ENCODE measurements at places on chromosomes 2 and 18.
A peak's percentile ranks its signal among the peaks of the same experiment; 100 is the strongest.

DNA sequence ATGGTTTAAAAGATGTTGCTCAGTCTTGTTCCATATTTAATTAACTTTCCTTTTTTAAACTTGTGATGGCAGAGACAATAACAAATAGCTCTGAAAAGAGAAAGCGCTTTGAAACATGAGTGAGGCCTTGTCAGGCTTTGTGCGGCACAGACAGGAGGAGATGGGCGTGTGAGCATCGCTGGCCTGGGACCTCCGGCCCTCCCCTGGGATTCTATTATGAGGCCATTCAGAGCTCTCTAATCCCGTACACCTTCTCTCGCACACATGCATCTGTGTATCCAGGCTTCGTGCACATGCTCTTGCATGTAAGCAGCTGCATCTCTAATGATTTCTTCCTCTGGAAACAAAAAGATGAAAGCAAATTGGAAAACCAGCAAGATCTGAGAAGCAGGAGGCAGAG, 313.7 kb downstream of the ZNF521 start:
- DNase-seq: no peak

DNA sequence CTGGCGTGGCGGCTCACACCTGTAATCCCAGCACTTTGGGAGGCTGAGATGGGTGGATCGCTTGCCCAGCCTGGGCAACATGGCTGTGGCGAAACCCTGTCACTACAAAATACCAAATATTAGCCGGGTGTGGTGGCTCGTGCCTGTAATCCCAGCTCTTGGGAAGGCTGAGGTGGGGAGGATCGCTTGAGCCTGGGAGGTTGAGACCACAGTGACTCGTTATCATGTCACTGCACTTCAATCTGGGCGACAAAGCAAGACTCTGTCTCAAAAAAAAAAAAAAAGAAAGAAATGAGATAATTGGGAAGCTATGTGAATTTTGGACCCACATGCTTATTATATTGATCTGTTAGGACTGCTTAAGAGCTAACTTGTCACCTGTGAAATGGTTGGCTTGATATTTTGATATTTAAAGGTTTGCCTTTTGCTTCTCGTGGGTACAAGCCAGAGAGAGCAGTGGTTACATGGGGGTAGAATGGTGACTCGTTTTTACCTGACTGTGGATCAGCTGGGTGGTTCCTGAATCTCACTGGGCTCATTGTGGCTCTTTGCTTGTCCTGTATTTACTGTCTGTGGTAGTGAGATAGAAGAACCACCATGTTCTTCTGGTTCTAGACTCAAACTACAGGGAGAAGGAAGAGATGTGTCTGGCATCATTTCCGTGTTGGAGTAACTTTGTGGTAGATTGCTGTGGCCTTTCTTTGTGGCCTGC, 28.9 kb downstream of the ZNF532 start:
- peak; percentile 2 for DNase-seq

- no peak for DNase-seq
Observed at GRCh38 chr2:127093648-127094210, 13.2 kb downstream of the BIN1 start.

GRCh38 chr2:64469261-64469660, 15.3 kb downstream of the LGALSL start:
- no peak for DNase-seq

DNA sequence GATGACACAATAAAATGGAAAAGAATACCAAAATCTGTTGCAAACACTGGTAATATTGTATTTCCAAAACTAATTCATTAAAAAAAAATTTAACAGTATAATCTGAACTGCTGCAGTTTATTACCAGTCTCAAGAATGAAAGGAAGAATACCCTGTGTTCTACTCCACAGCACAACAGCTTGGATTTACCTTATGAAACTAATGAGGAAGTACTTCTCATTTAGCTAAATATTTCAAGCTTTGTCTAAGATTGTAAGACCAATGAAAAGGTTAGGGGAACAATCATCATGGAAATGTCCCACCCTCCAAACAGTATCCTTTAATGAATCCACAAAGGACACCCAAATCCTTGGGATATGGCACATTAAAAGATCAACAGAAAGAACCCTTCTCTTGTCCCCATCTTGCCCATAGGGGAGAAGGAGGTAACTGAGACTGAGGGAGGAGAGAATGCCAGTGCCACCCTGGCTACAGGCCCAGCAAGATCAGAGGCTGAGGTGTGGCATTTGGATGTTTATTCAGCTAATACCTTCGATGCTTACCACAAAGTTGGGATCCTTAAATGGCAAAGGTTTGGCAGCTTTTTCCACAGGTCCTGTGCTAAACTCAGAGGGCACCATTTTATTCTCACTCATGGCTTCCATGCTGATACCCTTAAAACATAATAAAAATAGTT, 17.7 kb downstream of the INO80C start:
- DNase-seq: no peak

DNA sequence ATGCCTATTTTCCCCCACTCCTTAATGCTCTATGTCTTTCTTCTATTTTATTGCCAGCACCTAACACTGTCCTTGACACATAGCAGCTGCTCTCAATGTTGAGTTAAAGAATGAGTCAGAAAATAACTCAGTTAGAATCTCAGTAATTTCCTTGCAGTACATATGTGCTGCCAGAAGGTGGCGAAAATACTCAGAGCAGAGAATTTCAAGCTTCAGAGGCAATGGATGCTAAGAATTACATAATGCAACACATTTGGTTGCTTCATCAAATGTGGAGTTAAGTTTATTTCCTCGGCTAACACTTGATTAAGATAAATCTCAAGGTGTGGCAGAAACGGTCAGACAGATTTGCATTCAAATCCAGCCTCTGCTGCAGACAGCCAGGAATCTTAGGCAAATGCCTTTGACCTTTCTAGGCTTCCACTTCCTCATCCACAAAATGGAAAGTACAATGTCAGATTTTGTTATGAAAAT, 105.6 kb downstream of the VSNL1 start:
- peak; percentile 81 for DNase-seq

GRCh38 chr2:239445771-239446524, 45.1 kb upstream of the HDAC4 start:
- DNase-seq: no peak

DNA sequence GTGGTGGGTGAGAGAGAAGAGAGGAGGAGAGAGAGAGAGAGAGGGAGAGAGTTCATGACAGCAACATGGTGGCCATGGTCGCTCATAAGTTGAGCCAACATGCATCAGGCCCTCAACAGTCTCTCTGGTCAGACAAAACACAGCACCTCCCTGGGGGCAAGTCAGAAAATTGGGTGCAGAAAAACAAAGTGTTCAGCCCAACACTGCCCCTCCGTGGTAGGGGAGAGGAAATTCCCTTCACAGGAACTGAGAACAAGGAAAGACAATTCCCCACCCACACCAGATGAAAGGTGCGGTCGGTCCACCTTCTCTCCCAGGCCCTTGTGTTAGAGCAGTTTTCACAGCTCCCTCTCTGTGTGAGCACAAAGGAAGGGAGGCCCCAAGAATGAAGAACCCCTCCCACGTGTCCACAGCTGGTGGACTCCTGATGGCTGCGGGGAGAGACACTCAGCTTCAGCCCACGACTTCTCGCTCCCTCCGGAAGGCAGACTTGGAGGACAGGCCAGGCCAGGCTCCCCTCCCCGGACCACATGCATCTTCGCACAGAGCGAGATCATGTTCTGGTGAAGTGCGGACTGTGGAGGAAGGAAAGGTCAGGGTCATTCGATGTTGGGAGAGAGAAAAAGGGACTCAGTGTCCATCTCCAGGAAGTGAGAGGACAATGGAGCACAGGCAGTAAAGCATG, 181.7 kb downstream of the ANAPC1 start:
- DNase-seq: peak; percentile 81

DNA sequence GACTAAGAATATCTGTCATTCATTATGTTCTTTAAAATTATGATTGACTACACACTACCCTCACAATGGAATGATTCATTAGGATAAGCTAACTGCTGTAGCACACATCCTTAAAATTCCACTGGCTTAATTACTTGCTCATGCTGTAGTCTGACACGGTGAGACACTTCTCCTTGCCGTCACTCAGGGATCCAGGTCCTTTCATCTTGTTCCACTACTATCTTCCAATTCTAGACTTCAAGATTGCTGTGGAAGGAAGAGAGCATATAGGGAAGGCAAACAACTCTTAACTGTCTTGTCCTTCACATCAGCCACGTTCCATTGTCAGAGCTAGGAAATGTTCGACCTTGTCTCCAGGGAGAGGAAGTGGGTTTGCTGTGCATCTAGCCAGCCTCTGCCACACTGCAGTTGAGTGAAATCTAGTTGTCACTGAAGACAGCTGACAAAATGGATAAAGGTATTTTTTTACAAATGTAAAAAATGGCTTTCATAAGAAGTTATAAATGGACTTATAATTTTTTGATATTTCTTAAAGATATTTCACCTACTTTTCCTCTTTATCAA, 30.1 kb downstream of the GREB1L start:
- no peak for DNase-seq

GRCh38 chr2:99550368-99550767, 60.6 kb upstream of the REV1 start:
- DNase-seq: no peak

- DNase-seq: no peak
Observed at GRCh38 chr2:209525331-209525730, 101.5 kb downstream of the MAP2 start.

GRCh38 chr2:86330001-86330400, 7.4 kb downstream of the REEP1 start:
- DNase-seq: no peak

DNA sequence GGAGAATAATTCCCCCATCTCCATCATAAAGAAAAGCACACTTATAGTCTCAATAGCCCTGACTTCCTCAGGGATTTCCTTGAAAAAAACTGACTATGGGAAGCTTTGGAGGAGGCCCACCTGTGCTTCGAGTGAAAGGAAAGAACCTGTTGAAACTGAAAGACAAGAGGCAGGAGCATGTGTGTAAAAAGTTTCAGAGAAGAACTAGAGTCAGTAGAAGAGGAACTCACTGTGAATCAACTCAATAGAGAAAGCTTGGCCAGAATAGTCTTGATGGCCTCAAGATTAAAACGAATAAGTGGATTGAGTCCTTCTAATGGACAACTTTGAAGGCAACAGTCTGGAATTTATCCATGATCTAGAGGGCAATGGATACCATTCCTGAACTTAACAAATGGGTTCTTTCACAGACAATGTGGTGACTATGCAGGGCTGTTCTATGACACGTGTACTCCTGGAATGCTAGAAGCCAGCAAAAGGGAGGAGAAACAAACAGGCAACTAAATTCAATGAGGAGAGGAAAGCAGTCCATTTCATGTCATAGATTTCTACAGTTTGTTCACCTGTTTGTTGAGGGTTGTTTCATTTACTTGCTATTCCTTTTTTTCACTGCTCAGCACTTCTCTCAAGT, 442.3 kb downstream of the GRB14 start:
- DNase-seq: no peak

- no peak for DNase-seq
Observed at GRCh38 chr2:65134158-65134557, 4.3 kb upstream of the RAB1A start.

DNA sequence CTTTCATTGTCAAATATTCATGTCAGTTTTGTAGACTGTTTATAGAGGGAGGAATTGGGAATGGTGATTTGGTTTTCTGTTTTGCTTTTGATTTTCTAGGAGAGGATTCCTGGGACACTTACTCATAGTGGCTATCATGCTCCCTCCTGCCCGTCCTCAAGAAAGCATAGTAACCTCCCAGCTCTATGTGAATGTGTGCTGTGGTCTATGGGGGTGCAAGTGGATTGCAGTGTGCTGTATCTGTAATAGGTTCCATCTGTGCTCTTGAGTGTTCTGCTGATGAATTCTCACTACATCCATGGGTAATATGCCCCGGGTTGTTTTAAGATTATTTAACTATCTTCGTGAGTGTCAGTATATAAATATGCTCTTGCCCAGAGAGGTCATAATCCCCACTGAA, 811.3 kb downstream of the CNTNAP5 start:
- DNase-seq: no peak

GRCh38 chr18:54606835-54607212, 15.8 kb downstream of the DYNAP start:
- DNase-seq: no peak

DNA sequence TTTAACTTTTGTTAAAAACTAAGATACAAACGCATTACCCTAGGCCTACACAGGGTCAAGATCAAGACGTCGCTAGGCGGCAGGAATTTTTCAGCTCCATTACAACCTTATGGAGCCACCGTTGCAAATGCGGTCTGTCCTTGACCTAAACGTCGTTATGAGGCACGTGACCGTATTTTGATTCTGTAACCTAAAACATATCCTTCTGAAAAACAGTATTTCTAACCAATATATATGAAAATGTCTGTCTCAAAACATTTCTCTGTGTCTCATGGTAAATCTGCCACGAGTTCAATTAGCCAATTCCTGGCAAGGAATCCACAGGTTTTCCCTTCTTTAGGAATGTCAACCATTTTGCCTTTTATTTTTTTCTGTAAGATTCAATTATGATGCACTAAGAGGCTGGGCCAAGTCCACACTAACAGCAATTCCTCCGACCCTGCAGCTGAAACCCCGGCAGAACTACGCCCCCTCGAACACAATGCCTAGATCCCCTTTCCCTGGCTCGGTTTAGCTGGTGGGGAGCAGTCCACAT, 1.7 kb downstream of the RTN4 start:
- DNase-seq: no peak
